ENCODE measurements at places on chromosomes 4 and X.
A peak's percentile ranks its signal among the peaks of the same experiment; 100 is the strongest.

DNA sequence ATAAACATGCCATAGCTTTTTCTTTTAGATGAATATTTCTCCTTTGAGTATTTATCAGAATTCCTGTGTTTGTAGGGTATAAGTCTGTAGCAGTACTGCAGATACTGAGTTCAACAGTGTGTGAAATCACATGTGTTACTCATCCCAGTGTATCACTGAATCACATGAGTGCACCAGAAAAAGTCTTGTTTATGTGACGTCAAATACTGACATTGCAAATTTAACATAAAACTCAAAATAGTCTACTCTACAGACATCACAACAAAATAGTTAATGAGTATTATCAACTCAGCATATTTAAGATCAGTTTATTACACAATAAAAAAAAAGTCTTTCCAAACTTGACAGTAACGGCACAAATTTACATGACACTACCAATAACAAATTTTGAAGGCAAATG, 221.3 kb downstream of the DCTD start:
- DNase-seq, result no peak
- H3K4me3 ChIP-seq, result no peak overlapping the region
- no peaks in the 10 kb centered on the region for H3K4me1 ChIP-seq
- H3K27me3 ChIP-seq, result peaks cover 6% of the 10 kb centered on the region

DNA sequence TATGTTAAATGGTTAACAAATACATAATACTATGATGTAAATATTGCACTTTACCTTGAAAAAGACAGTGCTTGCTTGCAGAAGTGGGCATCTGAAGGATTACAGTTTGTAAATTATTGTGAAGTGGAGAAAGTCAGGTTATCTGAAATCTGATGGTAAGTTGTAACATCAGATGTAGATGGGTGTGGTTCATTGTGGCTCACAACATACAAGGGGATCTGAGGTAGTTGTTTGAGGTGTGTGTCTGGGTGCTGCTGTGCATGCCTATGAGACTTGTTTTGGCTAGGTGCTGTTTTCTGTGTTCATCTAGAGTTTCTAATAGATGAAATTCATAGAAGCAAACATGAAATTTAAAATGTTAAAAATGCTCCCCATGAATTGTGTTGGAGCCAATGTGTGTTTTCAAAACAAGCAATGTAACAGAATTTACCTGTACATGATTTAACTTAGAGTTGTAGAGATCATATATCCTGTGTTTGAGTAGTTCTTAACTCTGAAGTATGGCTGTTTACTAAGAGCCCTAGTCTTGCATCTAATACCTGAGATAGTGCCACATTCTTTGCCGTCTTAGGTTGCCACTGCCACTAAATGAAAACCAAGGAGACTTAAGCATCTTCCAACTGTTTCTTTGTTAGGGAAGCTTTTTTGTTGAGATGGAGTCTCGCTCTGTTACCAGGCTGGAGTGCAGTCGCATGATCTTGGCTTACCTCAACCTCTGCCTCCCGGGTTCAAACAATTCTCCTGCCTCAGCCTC, 11.9 kb upstream of the NDUFC1 start:
- H3K36me3 ChIP-seq, result peaks cover 65% of the 10 kb centered on the region
- H3K4me1 ChIP-seq, result peaks cover 71% of the 10 kb centered on the region
- H3K27me3 ChIP-seq, result no peaks in the 10 kb centered on the region
- no peak for DNase-seq
- H3K27ac ChIP-seq, result peak overlapping the region; percentile 20
- no peak overlapping the region for H3K4me3 ChIP-seq

GRCh38 chr4:95000076-95000648, 242.4 kb downstream of the BMPR1B start:
- H3K4me1 ChIP-seq, result peaks cover 14% of the 10 kb centered on the region
- H3K36me3 ChIP-seq, result no peaks in the 10 kb centered on the region

GRCh38 chrX:100376576-100376975, 33.5 kb downstream of the PCDH19 start:
- H3K27me3 ChIP-seq, result peaks cover 58% of the 10 kb centered on the region
- H3K36me3 ChIP-seq, result no peaks in the 10 kb centered on the region
- no peak for DNase-seq
- H3K4me1 ChIP-seq, result peaks cover 4% of the 10 kb centered on the region
- H3K27ac ChIP-seq, result no peak overlapping the region

DNA sequence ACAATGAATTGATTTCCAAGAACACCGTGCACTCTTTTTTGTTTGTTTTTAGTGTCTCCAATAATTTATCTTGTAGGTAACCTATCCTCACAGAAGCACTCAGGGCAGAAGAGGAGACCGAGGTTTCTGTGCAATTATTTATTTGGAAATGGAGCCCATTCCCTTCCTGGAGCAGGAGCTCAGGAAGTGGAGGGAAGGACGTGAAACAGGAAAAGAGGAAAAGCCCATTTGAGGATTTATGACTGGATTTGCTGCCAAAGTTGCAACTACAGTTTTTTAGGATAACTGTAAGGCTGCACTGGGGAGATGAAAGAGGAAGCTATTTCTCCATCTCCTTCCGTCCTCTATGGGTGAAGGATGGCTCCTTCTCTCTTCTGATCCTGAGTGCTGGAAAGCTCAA, 31.7 kb upstream of the MXRA5 start:
- H3K36me3 ChIP-seq, result no peaks in the 10 kb centered on the region
- no peak for DNase-seq
- no peaks in the 10 kb centered on the region for H3K4me1 ChIP-seq
- H3K4me3 ChIP-seq, result no peak overlapping the region
- H3K27me3 ChIP-seq, result no peaks in the 10 kb centered on the region

DNA sequence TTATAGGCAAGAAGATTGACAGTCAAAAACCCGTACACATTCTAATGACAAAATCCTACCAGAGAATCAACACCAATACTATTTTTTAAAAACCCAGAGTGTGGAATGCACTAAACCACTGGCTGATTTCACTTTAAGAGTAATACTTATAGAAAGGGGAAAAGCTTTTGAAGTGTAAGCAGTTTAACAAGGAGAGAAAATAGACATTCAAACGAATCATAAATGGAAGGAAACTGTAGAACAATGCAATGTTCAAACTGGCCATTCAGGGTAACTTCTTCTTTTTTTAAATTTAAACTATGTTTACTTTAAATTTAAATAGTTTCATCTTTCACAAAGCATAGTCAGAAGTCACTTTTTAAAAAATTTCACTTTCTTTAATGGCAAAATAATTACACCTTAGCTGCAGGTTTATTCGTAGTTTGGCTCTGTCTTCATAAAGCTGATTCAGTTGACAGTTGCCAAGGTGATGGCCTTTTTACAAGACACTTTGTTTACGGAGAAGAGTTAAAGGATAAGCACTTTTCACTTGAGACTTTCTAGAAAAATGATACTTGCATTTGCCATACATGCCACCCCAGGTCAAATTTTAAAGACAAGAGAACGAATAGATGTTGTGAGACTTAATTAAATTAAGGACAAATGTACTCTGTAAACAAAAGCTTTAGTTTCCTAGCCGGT, 82.4 kb upstream of the KLF3 start:
- H3K4me3 ChIP-seq, result no peak overlapping the region
- H3K4me1 ChIP-seq, result peaks cover 15% of the 10 kb centered on the region
- no peak overlapping the region for H3K27ac ChIP-seq
- no peaks in the 10 kb centered on the region for H3K36me3 ChIP-seq
- H3K27me3 ChIP-seq, result peaks cover 2% of the 10 kb centered on the region

DNA sequence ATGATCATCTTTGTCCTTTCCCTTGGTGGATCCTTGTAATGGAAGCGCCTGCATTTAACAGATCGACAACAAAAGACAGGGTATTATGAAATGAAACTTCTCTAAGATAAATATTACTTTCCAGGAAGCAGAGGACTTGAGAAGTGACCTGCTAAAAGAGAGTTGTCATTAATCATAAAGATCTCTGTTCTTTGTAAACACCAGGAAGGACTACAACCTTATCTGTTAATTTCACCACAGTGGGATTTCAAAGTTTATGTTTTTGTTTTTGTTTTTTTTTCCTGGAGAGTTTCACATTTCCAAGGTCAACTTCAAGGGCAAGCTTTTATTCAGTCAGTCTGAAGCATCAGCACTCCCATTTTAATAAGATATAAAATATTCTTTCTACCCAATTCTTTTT, 170.9 kb downstream of the RCHY1 start:
- H3K27ac ChIP-seq, result no peak overlapping the region
- H3K36me3 ChIP-seq, result no peaks in the 10 kb centered on the region
- no peak overlapping the region for H3K4me3 ChIP-seq
- no peak for DNase-seq
- H3K4me1 ChIP-seq, result no peaks in the 10 kb centered on the region

- no peak overlapping the region for H3K27ac ChIP-seq
- H3K36me3 ChIP-seq, result peaks cover 55% of the 10 kb centered on the region
- no peak for DNase-seq
- no peaks in the 10 kb centered on the region for H3K27me3 ChIP-seq
- H3K4me3 ChIP-seq, result no peak overlapping the region
Observed at GRCh38 chr4:152399246-152399645, 136.6 kb downstream of the FBXW7 start.

DNA sequence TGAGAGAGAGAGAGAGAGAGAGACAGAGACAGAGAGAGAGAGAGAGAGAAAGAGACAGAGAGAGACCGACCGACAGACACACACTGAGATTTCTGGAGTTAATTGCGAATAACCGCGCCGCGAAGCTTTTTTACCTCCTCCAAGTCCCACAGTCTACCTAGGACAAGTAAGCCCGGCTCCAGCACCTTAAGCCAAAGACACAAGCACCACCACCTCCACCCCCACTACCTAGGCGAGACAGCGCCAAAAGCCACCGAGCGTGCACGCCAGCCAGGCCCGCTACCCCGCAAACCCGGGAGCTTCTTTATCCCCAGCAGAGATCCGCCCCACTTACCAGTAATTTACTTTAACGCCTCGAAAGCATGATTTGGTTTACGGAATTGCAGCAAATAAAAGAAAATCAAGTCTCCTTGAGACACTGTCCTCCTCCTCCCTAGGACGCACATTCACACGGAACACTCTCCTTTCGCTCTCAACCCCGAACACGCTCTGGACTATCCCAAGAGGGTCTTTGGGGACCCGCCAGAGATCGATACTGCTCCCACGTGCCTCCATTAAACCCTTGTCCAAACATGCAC, 649.6 kb upstream of the DIPK2B start:
- H3K4me3 ChIP-seq, result peak overlapping the region; percentile 88
- peaks cover 46% of the 10 kb centered on the region for H3K27me3 ChIP-seq
- peaks cover 52% of the 10 kb centered on the region for H3K36me3 ChIP-seq
- peak overlapping the region; percentile 90 for H3K27ac ChIP-seq
- H3K4me1 ChIP-seq, result peaks cover 49% of the 10 kb centered on the region

DNA sequence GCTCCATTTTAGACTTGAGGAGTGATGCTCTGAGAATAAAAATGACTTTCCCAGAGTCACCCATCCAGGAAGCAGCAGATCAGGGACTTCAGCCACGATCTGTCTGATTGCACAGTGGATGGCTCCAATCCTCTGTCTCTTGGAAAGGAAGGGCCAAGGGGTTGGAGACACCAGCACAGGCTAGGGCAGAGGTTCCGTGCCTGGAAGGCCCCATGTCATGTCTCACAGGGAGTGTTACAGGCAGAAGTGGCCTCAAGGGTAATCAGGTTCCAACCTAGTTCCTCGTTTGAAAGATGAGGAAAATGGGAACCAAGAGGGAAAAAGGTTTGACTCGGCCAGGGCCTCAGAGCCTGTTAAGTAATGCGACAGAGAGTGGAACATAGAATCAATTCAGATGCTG, 160.0 kb downstream of the EFNB1 start:
- no peaks in the 10 kb centered on the region for H3K36me3 ChIP-seq
- no peaks in the 10 kb centered on the region for H3K4me1 ChIP-seq
- peaks cover 15% of the 10 kb centered on the region for H3K27me3 ChIP-seq

DNA sequence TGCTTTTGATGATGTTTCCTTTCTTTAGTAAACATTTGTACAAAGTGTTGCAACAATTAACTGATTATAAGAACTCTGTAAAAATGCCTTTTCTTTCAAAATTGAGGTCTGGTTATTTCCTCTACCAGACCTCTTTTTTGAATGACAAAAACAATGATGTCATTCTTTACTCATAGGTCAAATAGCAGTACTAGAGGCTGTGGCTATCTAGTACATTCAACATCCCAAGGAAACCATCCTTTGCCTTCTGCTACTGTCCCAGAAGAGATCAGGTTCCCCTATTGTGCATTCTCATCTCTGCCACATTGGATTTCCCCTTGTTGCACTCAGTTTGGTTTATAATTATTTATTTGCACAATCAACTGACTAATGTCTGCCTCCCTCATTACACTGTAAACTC, 19.1 kb upstream of the MAD2L1 start:
- no peaks in the 10 kb centered on the region for H3K36me3 ChIP-seq
- no peaks in the 10 kb centered on the region for H3K4me1 ChIP-seq
- DNase-seq, result no peak

GRCh38 chrX:110569506-110569905, 210.9 kb downstream of the RTL9 start:
- peaks cover 4% of the 10 kb centered on the region for H3K4me1 ChIP-seq
- no peak overlapping the region for H3K4me3 ChIP-seq

DNA sequence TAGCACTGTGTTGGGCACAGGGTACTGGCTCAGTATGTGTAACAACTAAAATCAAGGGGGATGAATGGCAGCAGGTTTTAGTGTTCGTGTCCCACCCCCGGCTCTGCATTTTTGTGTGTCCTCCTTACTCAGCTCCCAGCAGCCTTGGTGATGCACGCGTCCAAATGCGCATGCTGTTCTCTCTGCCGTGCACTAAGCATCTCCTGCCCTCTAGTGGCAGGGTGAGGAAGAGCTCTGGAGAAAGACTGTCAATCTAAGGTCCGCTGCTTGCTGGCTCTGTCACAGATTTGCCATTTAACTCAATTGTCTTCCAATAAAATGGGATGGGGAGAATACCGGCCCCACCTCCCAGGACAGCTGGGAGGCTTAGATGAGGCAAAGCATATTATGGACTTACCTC, 61.4 kb downstream of the WFS1 start:
- H3K4me1 ChIP-seq, result no peaks in the 10 kb centered on the region
- no peak overlapping the region for H3K27ac ChIP-seq
- peaks cover 63% of the 10 kb centered on the region for H3K27me3 ChIP-seq
- no peak for DNase-seq

- H3K27me3 ChIP-seq, result peaks cover 8% of the 10 kb centered on the region
- DNase-seq, result no peak
- no peak overlapping the region for H3K4me3 ChIP-seq
- H3K27ac ChIP-seq, result no peak overlapping the region
Observed at GRCh38 chrX:28659269-28659668, 72.0 kb downstream of the IL1RAPL1 start.

DNA sequence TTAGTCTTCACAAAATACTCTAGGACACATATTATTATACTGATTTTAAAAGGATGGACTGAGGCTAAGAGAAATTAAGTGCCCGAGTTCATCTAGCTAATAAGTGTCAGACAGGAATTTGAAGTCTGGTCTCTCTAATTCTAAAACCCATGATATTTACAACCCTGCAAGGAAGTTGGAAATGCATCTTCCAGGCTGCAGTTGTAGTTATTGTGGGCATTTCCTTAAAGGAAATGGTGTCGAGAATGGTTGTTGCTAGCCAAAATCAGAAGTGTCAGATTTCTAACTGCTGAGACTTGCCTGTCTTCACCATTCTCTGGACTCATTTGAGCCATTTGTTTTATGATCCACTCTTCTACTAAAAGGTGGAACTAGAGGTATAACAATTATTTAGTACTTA, 82.5 kb downstream of the FAT4 start:
- no peaks in the 10 kb centered on the region for H3K36me3 ChIP-seq
- H3K27ac ChIP-seq, result no peak overlapping the region
- H3K4me3 ChIP-seq, result no peak overlapping the region
- no peak for DNase-seq

Measured in activated T-cell treated with anti-CD3 and anti-CD28 coated beads, Interleukin-2, amount 50 U/mL, for 24 hours (primary cell).